ENCODE measurements at places on chromosomes 2 and 18. TPM values are rescaled to one million over a fixed set of nuclear protein-coding genes. Genes with fewer than 3 reads are reported as not detected.

GRCh38 chr2:96184188-96184587 lies 24.4 kb downstream of the STARD7 start:
- DNase-seq = no peak

GRCh38 chr2:222311978-222312738 lies 13.4 kb upstream of the PAX3 start:
- DNase-seq = no peak

GRCh38 chr18:46892842-46893241 lies 24.5 kb downstream of the PIAS2 start:
- DNase-seq = no peak

- DNase-seq = no peak
Observed at GRCh38 chr2:40488101-40488601, 36.3 kb upstream of the SLC8A1 start.

DNA sequence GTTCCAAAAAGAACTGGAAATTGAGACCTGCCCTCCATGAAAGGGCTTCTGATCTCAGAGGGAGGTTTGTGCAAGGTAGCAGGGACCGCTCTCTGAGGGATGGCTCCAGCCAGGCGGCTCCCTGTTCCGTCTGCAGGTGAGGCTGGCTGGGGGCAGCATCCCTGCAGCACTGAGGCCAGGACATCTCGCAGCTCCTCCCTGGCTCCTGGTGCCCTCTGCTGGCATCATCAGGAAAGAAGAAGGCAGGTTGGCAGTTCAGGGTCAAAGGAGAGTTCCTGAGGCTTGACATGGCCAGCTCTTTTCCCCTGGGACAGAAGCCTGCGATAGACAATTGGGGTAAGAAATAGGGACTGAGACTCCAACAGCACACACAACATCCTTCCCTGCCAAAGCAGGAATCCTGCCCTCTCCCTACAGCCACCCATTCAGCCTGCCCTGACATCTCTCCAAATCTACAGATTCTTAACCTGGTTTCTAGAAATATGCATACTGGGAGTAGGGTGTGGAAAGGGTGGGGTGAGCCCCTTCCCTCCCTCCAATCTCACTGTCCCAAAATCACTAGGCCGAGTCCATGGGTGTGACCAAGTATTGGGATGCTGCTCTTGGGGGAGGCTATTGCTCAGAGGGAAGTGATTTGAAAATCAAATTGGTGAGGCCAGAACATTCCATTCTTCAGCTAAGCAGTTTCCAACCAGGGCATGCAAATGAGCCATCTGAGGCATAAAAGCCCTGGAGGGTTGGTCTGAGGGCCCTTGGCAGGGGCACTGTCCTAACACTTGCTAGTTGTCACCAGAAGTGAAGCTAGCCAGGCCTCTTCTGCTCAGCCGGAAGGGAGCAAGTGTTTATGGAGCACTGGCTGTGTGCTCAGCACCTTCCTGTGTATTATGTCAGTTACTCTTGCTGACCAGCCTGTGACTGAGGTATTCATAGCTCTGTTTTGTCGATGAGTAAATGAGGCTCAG lies 185.4 kb downstream of the TFCP2L1 start:
- no peak for DNase-seq

DNA sequence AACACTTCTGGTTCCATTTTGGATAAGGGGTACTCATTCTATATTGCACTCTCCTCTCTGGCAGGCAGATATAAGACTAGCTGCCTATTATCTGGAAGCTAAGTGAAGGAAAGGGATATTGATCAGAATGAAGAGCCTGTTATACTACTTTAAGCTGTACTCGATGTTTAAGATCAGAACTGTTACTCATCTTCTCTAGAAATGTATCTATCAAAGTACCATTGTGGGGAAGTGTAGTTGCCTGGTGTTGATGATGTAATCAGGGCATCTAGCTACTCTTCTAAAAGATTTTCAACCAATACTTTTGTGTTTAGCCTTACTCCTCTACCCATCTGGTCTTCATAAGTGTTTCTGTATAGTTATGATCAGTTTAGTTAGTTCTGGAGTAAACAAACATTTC lies 5.8 kb downstream of the CAMKMT start:
- DNase-seq = no peak

SCN3A gene
- 0.43 TPM for total RNA-seq

AFF3 gene
- total RNA-seq = 5.2 TPM
